ENCODE measurements at places on chromosomes 12 and 14. TPM values are rescaled to one million over a fixed set of nuclear protein-coding genes. Genes with fewer than 3 reads are reported as not detected.

DNA sequence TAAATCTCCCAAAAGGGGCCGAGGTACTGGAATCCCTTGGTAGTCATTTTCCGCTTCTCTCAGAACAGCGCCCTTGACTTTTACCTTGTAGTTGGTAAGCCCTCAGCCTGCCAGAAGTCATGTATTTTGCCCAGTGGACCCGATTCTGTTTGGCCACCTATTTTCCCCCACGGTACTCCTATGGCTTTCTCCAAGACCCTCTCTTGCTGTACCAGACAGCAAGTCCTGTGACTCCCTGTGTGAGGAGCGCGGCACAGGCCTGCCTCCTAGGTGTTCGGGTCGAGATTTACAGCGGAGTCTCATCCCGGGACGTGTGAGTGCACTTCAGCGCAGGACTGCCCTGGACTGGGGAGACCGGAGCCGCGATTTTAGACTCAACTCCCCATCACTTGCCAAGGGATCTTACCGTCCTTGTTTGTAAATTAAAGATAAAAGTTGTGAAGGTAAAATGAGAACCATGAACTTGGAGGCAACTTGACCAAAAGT is 1.1 kb upstream of the MBD6 start:
- DNase-seq, result no peak

GRCh38 chr12:33439587-33440011 is at the start of gene SYT10:
TSS of gene SYT10 (minus strand) at chr12:33439819. CDS start at chr12:33439522, 297 bp downstream.
- DNase-seq, result no peak

- DNase-seq, result no peak
Measured at GRCh38 chr12:101330631-101331030, 50.7 kb downstream of the UTP20 start.

GRCh38 chr14:55512421-55512820 is 67.6 kb upstream of the KTN1 start:
- no peak for DNase-seq

- DNase-seq, result no peak
Measured at GRCh38 chr12:3243376-3244084, 166.4 kb downstream of the TSPAN9 start.

- DNase-seq, result no peak
Measured at GRCh38 chr14:105622329-105622955, 96.1 kb downstream of the TMEM121 start.

DNA sequence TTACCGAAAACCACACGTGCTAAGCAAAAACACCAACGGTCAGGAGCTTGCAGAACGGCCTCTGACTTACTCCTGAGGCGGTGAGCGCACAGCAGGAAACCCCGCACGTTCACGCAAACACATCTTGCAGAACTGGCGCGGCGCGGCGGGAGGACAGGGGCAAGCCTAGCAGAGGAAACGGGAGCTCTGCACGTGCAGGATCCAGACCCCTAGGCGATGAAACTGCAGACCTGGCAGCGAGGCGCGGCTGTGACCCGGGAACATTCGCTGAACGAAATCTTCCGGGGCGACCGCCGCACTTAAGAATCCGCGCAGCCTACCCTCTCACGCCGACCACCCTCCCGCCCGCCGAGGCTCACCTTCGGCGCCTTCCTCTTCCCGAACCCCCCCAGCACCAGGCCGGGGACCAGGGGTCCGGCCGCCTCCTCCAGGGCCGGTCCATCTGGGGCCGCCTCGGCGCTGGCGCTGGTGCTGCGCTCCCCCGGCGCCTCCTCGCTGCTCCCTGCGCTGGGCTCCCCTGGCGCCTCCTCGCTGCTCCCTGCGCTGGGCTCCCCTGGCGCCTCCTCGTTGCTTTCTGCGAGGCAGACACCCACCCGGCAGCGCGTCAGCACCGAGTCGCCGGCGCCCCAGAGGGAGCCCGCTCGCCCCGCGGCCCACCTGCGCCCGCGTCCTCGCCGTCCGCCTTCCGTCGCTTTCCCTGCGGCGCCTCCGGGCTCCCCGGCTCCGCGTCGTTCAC is 615 bp downstream of the DDX51 start:
- DNase-seq, result no peak

The SMCO2 gene
- 0.88 TPM for total RNA-seq

The DEPDC4 gene
- total RNA-seq, result 0.41 TPM

Measured in glomerular endothelial cell (primary cell).